Myometrial cell (primary cell): ENCODE measurements at places on chromosomes 6 and 20. TPM values are rescaled to one million over a fixed set of nuclear protein-coding genes. Genes with fewer than 3 reads are reported as not detected.

BTN1A1 gene
- not detected in 2 replicates for total RNA-seq

ELOVL2 gene
- total RNA-seq = not detected in 2 replicates

RAET1L gene
- not detected in 2 replicates for total RNA-seq

COL9A3 gene
- 1.4 and 2.3 TPM in 2 replicates for total RNA-seq

LCA5 gene
- 4.0 and 4.1 TPM in 2 replicates for total RNA-seq

OOEP gene
- not detected in 2 replicates for total RNA-seq

SLC35D3 gene
- not detected in 2 replicates for total RNA-seq

SEL1L2 gene
- not detected in 2 replicates for total RNA-seq

NFS1 gene
- 24.6 and 50.5 TPM in 2 replicates for total RNA-seq

DEFB112 gene
- total RNA-seq = not detected in 2 replicates

REM1 gene
- under 0.01 TPM in 1 of 2 replicates, not detected in the other for total RNA-seq

SHLD1 gene
- total RNA-seq = 7.2 and 9.0 TPM in 2 replicates

WDR27 gene
- total RNA-seq = 14.4 and 17.0 TPM in 2 replicates

SLC44A4 gene
- 0.18 TPM in 1 of 2 replicates, not detected in the other for total RNA-seq

FAM184A gene
- under 0.01 and 0.18 TPM in 2 replicates for total RNA-seq

IP6K3 gene
- 2.7 and 4.3 TPM in 2 replicates for total RNA-seq

PDSS2 gene
- 10.4 and 17.9 TPM in 2 replicates for total RNA-seq

BPIFA1 gene
- not detected in 2 replicates for total RNA-seq

WASF1 gene
- 4.6 and 9.7 TPM in 2 replicates for total RNA-seq

COL21A1 gene
- 0.89 and 2.6 TPM in 2 replicates for total RNA-seq

KIF25 gene
- 0.71 TPM in 1 of 2 replicates, not detected in the other for total RNA-seq

TREM1 gene
- not detected in 2 replicates for total RNA-seq

SPDEF gene
- not detected in 2 replicates for total RNA-seq

ZHX3 gene
- total RNA-seq = 21.6 and 24.8 TPM in 2 replicates

SLC24A3 gene
- total RNA-seq = 0.29 and 1.2 TPM in 2 replicates

PRL gene
- total RNA-seq = not detected in 2 replicates

KIF6 gene
- 0.89 and 1.4 TPM in 2 replicates for total RNA-seq

LY6G6D gene
- not detected in 2 replicates for total RNA-seq

PKIB gene
- total RNA-seq = under 0.01 and 0.71 TPM in 2 replicates

DEFB124 gene
- total RNA-seq = not detected in 2 replicates

SMIM28 gene
- total RNA-seq = not detected in 2 replicates

CEP85L gene
- total RNA-seq = 5.8 and 13.6 TPM in 2 replicates

LEMD2 gene
- total RNA-seq = 45.7 and 49.3 TPM in 2 replicates

CD83 gene
- total RNA-seq = 1.7 and 3.7 TPM in 2 replicates
